CD4-positive, alpha-beta T cell treated with Interleukin-17A for 4 hours (primary cell): ENCODE measurements at places on chromosomes 5 and 9.

GRCh38 chr9:98921732-98922131 is 22.0 kb upstream of the COL15A1 start:
- DNase-seq: no peak

- no peak for DNase-seq
These were observed 95.8 kb downstream of the CNTLN start for GRCh38 chr9:17230646-17231045.

- DNase-seq: no peak
These were observed 2.5 kb upstream of the HMGCS1 start for GRCh38 chr5:43315682-43316081.

DNA sequence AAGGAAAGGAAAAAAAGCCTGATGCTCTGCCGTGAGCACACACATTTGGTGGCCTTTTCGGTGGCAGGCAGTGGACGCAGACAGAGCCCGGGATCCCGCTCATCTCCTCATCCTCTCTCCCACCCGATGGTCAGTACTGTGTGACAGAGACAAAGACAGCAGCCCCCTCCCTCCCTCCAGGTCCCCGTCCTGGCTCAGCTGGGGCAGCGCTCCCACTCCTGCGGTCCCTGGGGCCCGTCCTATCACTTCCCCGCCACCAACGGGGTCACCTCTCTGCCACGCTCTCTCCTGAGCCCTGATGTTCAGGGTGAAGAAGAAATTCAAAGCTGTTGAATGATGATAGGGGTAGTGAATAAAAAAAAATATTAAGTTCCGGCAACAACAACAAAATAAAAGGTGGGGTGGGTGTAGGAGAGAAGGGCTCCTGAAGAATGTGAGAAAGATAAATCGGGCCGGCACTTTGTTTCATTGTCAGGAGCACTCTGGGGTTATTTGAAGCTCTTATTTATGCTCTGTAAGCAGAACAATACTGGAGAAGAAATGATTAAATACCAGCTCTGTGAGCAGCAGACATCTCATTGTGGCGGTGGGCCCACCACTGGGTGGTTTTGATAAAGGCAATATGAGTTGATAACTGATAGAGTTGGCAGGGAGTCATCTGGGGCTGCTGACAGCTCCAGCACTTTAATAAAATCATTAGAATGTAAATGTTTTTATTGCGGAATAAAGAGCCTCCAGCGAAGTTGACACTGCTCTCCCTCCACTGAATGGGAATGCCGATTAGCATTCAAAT is 417.7 kb downstream of the IRX1 start:
- DNase-seq: no peak

DNA sequence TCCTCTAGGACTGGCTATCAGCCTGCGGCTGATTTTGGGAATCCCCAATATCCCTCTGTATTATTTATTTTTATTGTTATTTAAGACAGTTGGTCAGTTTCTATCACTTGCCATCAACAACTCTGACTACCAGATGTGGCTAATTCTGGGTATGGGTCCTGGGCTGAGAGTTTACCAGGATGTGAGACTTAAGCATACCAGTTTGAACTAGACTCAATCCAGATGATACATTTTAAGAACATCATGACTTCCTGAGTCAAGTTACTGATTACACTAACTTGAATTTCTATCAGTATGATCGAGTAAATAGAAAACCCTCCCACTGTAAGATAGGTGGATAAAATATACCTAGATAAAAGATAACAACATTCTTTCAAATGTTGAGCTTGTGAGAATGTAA is 634.0 kb downstream of the MAT2B start:
- no peak for DNase-seq

DNA sequence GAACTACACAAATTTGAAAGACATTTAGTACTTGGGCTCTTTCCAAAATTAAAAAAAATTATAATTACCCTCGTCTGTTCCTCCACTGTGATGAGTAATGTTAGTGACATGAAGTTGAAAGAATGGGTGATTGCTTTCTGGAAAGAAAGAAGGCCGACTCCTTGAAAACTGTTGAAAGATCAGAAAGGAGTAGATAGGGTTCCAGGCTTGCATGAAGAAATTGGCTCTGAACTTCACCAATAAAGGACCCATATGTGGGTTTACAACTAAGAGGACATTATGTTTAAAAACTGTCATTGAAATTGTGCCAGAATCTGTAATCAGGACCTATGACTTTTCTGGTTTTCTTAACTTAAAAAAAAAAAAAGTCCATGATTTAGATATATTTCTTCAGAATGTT is 20.7 kb upstream of the MOCS2 start:
- DNase-seq: no peak

GRCh38 chr9:21455320-21455719 is 15.1 kb downstream of the IFNA1 start:
- peak; percentile 36 for DNase-seq

GRCh38 chr9:84748112-84748511 is 78.6 kb downstream of the NTRK2 start:
- no peak for DNase-seq

DNA sequence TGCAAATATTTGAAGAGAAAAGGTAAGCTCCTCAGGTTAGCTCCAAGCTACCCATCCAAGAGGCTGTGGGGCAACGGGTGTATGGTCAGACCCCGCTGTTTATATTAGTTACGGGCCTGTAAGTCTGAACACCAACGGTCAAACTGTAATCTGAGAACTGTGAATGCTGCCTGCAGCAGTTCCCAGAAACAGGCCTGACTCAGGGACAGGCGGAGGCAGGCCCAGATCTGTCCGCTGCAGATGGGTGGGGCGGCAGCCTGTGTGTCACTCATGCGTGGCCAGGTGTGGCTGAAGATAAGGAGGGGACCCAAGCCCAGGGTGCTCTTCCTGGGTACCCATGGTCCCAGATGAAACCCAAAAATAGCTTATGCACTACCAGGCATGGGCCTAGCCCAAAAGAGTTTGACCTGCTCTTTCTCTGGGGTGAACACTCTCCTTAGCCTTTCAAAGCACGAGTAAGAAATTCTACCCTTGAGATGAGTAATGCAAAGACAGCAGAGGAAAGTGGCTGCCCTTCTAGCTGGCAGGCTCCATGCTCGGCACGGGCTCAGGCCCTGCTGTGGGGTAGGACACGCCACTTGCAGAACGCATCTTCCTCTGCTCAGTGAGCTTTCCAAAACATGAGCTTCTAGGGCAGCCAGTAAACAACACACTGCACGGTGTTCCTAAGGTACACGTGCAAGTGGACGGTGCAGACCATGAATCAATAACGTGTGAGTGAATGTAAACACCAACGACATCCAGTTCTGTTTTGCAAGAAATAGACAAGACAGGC is 9.1 kb downstream of the UBAC1 start:
- DNase-seq: no peak

DNA sequence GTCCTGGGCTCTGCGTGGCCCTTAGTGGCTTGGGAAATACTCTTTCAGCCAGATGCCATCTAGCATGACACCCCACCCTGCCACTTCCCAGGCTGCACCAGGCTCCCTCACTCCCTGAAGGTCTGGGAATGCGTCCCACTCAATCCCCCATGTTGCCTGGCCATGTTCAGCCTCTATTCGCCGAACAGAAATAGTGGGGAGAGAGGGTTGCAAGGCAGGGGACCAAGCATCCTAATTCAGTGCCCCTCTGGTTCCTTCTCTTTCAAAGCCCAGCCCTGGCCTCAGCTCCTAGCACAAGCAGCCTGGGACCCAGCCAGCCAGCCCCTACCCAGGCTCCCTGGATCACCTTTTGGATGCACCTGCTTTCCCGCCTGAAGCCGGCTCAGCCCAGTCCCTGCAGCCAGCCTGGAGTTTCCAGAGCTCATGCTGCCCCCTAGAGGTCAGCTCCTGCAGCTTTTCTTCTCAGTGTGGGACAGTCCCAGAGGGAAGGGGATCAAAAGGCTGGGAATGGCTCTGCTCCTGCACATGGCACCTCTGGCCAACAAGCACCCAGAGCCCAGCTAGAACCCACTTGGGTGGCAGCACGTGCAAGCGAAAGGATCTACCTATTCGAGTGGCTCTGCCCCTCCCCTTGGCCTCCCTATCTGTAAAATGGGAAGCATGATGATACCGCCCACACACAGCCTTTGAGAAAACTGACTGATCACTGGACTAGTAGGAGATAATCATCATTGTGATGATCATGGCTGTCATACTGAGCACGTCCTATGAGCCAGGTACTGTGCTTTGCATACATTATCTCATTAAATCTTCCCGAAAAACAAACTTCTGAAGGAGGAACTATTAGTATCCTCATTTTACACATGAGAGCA is 48.7 kb upstream of the C5orf58 start:
- peak; percentile 46 for DNase-seq
